HTR-8/SVneo (cell line): ENCODE measurements at places on chromosomes 5 and 9.
A peak's percentile ranks its signal among the peaks of the same experiment; 100 is the strongest.

DNA sequence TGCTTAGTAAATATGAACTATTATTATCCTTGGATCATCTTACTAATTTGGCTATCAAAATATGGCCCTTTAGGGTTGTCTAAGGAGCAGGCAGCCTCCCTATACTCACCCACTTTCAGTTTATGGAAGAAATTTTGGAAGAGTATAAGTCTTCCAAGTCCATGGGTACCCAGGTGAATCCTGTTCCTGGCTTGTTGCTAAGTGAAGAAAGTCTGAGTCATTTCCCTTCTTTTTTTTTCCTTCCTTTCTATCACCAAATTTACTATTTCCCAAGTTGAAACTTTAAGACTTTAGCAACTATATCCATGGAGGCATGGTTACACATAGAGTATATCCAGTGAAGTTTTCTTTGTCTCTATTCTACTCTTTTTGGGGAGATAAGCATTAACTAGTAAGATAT, 184.0 kb upstream of the ACTBL2 start:
- DNase-seq: no peak

DNA sequence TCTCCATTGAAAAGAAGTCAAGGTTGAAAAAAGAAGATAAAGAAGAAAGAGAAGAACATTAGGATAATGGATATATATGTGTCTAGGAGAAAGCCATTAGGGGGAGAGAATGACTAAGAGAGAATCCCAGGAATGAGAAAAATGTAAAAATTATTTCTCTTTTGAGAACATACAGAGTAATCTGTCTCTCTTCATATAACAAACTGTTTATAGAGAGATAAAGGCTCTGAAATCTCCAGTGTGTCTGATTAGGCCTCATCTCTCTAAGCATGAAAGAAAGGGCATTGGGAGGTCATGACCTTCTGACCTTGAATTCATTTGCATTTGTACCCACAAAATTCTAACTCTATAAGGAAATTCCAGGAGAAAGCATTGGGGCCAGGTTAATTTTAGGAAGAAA, 3.5 kb upstream of the MPDZ start:
- no peak for DNase-seq

DNA sequence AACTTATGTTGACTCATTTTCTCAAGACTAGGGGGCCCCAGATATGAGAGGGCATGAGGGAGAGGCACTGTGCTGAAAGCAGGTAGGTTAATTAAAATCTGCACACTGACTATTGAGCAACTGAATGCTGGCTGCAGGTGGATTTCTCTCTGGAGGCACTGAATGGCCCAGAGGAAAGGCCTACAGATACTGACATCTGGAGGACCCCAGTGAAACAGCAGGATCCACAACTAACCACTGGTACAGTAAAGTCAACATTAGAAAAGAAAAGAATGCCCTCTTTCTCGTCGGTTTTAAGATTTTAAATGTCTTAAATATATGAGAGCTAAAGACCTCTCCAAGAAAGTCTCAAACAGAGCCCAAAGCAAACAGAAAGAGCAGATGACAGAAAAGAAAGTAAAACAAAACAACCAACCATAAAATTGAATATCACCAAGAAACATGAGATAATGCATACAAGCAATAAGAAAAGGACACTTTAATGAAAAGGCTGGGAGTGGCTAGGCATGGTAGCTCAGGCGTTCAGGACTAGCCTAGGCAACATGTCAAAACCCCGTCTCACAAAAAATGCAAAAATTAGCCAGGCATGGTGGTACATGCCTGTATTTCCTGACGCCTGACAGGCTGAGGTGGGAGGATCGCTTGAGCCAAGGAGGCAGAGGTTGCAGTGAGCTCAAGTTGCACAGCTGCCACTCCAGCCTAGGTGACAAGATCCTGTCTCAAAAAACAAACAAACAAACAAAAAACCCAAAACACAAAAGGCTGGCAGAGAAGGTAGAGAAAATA, 43.3 kb downstream of the PUM3 start:
- DNase-seq: no peak

DNA sequence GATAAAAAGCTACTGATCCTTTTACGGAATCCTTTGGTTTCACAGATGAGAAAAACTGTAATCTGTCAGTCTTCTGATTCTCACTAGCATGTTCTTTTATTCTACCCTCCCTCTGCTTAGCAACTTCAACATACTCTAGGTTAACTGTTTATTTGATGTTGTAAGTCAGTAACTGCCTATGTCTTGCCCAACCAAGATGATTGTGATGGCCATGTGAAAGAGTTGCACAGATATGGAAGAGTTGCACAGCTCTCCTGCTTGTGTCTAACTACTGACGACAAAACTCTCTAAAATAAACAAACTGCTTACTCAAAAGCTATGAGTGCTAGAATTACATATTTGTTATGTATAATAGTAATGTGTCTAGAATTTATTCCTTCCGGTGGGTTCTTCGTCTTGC, 227.3 kb upstream of the DAB2 start:
- DNase-seq: no peak

GRCh38 chr5:14581891-14582796, 552 bp downstream of the OTULINL start:
- DNase-seq: peak; percentile 75

DNA sequence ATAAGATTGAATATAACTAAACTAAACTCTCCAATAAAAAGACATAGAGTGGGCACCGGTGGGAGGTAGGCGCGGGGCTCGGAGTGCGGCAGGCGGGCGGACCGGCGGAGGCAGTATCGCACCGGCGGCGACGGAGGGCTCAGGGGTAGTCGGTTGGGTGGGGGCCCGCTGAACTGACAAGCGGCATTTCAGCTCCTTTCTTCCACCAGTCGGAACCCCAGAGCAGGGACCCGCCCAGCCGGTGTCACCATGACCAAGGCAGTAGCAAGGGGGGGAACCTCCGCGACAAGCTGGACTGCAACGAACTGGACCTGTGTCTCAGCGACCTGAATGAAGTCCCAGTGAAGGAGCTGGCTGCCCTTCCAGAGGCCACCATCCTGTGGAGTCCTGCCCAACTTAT, 156.7 kb downstream of the HINT1 start:
- DNase-seq: no peak

GRCh38 chr5:108168915-108169314, 213.0 kb downstream of the FBXL17 start:
- DNase-seq: no peak

DNA sequence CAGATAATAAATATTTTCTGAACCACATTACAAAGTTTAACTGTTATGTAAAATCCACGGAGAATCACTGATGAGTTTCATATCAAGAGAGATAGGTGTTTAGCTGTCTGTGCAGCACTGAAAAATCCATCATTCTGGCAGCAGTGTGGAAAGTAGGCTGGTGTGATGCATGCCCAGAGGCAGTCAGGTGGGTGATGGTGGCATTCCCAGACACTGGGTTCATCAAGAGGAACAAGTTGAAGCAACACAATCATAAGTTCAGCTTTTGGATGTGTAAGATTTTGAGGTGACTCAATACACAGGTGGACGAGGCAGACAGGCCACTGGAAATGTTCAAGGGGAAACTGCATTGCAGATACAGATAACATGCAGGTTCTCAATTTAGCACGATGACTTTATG, 11.9 kb downstream of the DNAH5 start:
- no peak for DNase-seq

DNA sequence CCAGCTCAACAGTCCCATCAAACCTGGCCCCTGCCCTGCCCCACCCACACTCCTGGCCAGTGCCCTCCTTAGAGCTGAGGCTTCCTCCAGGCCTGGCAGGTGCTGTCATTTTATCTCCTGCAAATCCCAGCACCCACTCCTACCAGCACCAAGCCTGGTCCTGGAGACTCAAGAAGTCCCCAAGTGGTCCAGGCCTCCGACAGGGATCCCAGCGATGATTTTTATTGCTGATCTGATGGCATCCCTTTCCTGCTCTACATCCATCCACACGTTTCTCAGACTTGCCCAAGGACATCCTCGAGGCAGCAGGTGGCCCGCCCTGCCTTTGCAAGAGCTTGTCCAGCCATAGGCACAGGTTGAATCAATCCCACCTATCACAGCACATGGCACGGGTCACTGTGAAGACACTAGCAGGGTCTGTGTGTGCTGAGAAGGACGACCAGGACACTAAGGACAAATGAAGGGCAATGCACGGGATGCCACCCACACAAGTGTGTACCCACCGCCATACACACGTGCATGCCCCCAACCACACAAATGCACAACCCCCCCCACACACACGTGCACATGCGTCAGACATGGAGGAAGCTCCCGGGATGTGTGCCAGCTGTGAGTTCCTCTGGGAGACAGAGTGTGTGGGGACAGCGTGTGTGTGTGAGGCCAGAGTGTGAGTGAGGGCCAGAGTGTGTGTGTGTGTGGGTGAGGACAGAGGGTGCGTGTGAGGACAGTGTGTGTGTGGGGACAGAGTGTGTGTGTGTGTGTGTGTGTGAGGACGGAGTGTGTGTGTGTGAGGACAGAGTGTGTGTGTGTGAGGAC, 62.4 kb upstream of the UBAC1 start:
- DNase-seq: no peak

- DNase-seq: no peak
Observed at GRCh38 chr5:116747881-116748280, 173.3 kb upstream of the SEMA6A start.

DNA sequence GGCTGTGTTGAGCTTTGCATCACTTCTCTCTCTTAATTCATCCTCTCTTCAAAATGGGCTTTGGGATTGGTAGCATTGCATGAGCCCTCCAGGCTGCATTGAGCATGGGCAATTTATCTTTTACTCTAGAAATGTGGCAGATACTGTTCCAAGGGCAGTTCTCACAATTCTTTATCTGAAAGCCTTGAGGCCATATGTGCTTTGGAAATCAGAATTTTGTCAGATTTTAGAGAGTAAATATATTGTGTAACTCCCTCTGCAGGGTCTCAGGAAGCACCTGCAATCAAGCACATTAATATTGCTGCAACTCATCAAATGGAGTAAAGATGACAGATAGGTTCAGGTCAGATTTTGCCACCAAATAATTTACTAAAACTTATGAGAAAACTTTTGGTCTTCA, 17.6 kb downstream of the ALDOB start:
- no peak for DNase-seq

DNA sequence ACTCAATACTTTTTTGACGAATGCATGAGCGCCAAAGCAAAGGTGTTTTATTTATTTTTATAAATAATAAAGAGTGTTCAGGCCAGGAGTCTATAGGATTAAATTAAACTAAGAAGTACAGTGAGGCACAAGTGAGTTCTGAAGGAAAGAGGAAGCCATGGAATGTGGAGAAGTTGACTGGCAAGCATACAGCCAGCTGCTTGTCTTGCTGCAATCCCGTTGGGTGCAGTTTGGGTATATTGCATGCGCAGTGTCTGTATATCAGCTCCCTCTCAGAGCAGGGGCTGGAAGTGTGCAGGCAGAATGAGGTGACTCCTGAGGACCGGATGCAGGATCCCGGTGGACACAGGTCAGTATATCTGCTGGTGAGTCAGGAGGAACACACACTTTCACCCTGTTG, 315.6 kb downstream of the ZSWIM6 start:
- no peak for DNase-seq

DNA sequence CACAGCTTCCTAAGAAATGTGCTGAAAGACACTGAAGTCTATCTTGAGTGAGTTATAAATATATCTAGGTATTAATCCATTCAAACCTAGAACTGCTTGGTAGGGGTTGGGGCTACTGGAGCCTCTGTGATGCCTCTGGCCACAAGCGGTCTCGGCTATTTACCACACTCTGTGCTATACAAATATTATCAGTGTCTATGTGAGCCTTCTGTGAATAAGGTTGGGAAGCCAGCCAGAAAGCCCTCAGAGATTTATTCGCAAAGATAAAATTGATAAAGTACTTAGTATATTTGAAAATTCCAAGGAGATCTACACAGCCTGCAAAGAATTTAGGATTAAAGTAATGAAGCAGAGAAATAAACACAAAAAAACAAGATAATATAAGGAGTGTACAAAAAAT, 41.4 kb downstream of the LIFR start:
- no peak for DNase-seq

- no peak for DNase-seq
Observed at GRCh38 chr9:72817413-72817812, 135.4 kb downstream of the ALDH1A1 start.

DNA sequence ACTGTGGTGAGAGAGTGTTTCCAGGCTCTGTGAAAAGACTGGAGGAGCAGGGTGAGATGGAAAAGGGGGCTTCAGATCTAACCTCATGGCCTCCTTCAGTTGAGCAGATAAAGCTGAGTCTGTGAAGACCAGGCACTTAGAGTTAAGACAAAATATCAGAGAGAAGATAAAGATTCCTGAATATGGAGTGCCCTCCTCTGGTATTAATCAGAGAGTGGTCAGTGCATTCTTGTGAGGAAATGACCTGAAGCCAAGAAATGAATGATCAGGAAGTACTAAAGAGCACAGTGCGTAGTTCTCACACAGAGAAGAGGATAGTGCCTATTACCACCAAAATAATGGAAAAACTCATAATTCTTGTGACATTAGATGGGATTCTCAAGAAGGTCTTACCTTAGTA, 1417.0 kb upstream of the ACO1 start:
- no peak for DNase-seq

GRCh38 chr5:150046031-150046430, 40.3 kb downstream of the CSF1R start:
- DNase-seq: no peak

GRCh38 chr5:122951658-122952057, 84.9 kb downstream of the PPIC start:
- DNase-seq: no peak

GRCh38 chr5:145681216-145681615, 153.9 kb downstream of the PRELID2 start:
- no peak for DNase-seq
